ENCODE measurements at places on chromosomes 4 and X.
A peak's percentile ranks its signal among the peaks of the same experiment; 100 is the strongest.

- DNase-seq: no peak
Observed at GRCh38 chr4:91754716-91755115, 549.0 kb upstream of the GRID2 start.

DNA sequence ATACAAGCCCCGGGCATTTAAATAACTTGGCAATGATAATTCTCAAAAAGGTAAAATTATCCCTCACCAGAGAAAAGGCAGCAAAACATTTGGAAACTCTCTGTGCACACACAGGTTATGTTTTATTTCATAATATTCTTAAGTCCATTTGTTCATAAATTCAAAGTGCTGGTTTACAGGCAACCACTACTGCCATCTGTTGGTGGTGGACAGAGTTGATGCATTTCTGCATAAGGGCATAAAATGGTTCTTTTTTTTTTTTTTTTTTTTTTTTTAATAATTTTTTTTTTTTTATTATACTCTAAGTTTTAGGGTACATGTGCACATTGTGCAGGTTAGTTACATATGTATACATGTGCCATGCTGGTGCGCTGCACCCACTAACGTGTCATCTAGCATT is 31.5 kb upstream of the IL21 start:
- DNase-seq: peak; percentile 23

- no peak for DNase-seq
Observed at GRCh38 chr4:122065149-122065548, 87.0 kb upstream of the BLTP1 start.

GRCh38 chr4:140130677-140131076 is 23.3 kb downstream of the MAML3 start:
- no peak for DNase-seq

- DNase-seq: no peak
Observed at GRCh38 chr4:182231496-182231895, 11.7 kb upstream of the TENM3 start.

DNA sequence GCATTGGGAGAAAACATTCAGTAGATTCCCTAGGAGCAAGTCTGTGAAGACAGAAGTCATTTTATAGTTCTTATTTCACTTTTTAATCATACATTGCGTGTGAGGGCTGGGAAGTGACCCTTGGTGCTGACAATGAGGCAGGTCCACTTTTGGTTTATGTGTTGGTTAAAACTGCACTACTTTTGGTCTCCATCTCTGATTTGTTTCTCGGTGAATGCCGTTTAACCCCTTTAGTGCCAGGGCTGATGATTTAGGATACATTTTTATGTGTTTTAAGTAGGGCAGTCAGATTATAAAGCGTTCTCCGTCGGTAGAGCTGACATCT is 110.4 kb downstream of the AFF1 start:
- no peak for DNase-seq

- DNase-seq: no peak
Observed at GRCh38 chrX:36407836-36408235, 488.3 kb downstream of the CFAP47 start.

GRCh38 chrX:39550795-39551361 is 546.9 kb downstream of the BCOR start:
- no peak for DNase-seq

DNA sequence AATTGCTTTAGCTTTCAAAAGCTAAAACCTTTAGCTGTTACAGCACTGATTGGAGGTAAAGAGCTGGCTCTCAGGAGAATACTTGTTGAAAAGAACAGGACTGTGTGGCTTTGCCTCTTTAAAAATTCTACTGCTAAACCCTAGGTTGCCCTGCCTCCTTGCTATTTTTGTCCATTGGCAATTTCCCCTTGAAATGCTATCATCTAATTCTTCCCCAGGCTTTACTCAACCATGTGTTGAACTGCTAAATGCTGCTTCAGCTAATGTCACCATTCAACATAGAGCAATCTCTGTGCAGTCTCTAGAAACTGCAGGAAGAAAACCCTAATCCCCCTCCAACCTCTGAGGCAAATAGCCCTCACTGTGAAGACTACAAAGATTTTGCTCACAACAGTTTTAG is 203.7 kb upstream of the ARX start:
- DNase-seq: no peak

GRCh38 chr4:56704089-56704871 is 23.2 kb upstream of the HOPX start:
- DNase-seq: no peak

DNA sequence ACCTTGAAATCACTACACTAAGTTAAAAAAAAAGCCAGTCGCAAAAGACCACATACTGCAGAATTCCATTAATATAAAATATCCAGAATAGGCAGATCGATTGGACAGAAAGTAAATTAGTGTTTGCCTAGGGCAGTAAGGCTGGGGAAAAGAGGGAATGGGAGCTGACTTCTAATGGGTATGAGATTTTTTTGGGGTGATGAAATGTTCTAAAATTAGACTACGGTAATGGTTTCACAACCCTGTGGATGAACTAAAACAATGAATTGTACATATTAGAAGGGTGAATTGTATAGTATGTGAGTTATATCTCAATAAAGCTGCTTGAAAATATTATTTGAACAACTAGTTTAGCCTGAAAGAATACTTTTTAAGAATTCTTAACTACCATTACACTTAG is 6.7 kb upstream of the GPRIN3 start:
- no peak for DNase-seq

GRCh38 chrX:150146271-150146896 is 208.1 kb upstream of the EOLA2 start:
- DNase-seq: no peak

- DNase-seq: peak; percentile 31
Observed at GRCh38 chr4:15744016-15744545, 34.0 kb upstream of the CD38 start.

- no peak for DNase-seq
Observed at GRCh38 chrX:68731254-68731653, 83.8 kb downstream of the STARD8 start.

GRCh38 chr4:36141186-36141585 is 103.1 kb downstream of the ARAP2 start:
- DNase-seq: no peak

DNA sequence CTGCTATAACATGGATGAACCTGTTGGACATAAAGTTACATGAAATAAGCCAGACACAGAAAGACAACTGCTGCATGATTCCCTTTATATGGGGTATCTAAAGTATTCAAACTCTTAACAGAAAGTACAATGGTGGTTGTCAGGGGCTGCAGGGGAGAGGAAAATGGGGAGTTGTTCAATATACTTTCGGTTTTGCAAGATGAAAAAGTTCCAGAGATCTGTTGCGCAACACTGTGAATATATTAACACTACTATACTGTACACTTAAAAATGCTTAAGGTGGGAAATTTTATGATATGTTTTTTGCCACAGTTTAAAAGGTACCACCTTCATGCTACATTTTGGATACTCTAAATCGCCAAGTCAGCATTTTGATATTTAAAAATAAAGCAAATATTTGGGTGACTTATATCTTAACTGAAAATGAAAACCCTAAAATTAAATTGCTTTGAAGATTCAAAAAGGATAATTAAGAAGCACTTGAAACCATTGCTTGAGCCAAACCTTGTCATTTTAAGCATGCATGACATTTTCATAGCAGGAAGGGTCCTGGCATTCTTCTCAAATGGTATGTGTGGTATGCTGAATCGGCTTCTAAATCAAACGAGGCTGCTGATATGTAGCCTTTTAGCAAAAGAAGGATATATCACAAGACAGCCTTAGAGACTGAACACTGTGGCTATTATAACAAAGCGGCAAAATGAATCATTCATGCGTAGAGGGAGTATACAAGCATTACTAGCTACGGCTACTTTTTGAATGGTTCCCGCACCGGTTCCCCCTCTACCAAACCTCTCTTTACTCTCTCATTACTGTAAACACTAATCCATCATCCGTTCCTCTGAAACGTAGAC is 607.1 kb upstream of the DIPK2B start:
- no peak for DNase-seq

- DNase-seq: no peak
Observed at GRCh38 chr4:66741081-66741480, 804.2 kb downstream of the CENPC start.

DNA sequence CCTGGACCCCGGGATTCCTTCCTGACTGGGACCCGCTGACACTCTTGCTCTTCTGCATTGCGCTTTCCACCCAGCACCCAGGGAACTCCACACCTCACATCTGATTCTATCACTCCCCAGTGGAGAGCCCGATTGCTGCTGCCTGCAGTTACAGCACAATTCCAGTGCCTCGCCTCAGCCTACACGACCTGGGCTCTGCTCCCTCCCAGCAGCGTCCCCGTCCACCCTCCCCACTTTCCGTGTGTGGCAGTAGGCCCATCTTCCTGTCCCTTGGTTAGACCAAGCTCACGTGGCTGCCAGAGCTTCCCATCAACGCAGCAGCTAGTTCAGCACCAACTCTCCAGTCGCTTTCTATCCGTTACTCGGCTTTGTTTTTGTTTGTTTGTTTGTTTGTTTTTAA is 66.6 kb upstream of the SORBS2 start:
- DNase-seq: no peak

DNA sequence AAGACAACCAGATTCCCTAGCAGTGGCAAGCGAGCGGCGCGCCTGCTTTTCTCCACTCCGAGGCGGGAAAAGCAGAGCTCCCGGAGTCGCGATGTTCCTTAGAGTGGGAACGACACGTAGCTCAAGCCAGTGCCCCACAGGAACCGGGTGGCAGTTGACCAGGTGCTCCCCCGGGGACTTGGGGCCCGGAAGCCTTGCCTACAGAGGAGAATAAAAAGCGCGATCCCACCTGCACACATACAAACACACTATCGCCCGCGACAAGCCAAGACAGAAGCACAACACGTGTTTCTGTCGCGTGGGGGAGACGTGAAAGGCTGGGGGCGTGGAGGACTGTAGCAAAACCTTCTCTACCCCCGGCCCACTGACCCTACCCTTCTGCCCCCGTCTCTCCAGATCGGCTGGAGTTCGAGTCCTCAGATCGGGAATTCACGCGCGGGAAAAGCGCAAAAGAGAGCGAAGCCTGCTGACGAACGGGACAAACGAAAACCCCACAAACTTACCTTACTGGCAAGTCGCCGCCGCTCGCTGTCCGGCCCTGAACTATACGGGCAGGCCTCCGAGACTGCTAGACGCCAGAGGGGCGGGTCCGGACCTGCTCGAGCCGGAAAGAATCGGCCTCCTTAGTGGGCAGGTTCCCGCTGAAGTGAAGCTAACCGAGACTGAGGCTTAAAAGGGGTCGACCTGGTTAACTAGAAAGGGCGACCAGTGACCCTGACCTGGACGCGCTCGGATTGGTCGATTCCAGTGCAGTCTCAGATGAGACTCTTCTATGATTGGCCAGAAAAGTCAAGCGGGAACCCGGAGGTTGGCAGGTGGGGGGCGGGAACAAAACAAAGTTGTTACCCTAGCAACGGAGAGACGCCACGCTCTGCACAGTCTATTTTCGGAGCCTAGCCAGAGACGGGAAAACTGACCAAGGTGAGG is at the start of the genes DNAAF6 and NUP62CL:
Gene DNAAF6, plus strand, starts transcription at position 842 of the 927 bp plus-strand sequence. CDS start 6,265 bp downstream, outside the sequence.
Gene NUP62CL, minus strand, starts transcription at position 664 of the 927 bp plus-strand sequence. CDS start 31,287 bp downstream, outside the sequence.
- peak; percentile 76 for DNase-seq

DNA sequence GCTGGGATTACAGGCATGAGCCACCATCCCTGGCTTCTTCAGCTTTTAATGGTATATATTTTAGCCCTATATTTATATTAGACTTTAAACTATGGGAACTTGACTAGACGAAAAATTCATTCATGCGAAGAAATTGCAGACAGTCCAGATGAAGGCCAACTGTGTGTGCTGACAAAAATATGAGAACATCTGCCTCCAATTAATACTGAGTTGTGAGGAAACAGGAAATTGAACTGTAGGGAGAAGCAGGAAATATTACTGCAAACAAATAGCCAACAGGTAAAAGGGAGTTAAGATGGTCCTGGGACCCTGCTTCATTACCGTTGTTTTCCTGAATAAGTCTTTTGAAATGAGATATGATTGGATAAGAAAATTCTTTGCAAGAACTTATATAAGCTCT is 26.3 kb downstream of the MGARP start:
- DNase-seq: no peak

GRCh38 chr4:14083150-14083549 is 455.6 kb upstream of the BOD1L1 start:
- no peak for DNase-seq

GRCh38 chr4:114870987-114871386 is 242.4 kb downstream of the NDST4 start:
- DNase-seq: no peak

DNA sequence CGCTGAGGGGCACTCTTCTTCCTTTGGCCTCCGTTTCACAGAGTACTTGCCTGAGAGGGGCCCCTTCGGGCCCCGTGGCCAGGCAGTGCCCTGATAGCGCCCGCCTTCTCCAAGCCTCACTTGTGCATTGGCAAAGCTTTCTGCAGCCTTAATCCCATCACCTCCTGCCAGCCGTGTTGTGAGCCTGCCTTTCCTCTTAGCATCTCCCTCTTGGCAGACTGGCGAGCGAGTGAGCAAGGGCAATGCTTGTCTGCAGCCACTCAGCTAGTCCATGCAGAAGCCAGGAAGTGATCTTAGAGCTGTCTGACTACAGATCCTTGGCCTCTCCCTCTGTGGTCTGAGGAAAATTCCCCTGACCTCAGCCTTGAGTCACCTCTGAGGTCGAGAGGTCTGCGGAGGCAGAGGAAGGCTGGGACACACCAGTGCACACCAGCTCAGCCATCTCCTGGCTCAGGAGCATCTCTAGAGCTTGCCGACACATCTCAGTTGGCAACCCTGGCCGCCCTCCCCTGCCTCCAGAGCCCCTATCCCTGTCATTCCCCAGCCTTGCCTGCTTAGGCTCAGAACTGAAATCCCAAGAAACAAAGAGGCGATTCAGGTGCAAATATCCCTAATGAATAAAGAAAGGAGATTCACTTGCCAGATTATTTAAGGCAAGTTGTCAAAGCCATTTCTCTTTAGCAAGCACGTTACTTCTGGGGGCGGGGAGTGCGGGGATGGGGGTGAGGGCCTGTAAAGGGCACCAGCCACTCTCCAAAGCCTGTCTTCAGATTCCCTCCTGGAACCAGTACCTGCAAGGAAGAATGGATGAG is 143.5 kb upstream of the MAMLD1 start:
- DNase-seq: no peak

- DNase-seq: no peak
Observed at GRCh38 chr4:53986062-53986461, 78.3 kb downstream of the CHIC2 start.

- DNase-seq: no peak
Observed at GRCh38 chr4:79043138-79043537, 103.9 kb upstream of the PAQR3 start.

- DNase-seq: no peak
Observed at GRCh38 chr4:118557298-118557851, 127.8 kb upstream of the METTL14 start.

DNA sequence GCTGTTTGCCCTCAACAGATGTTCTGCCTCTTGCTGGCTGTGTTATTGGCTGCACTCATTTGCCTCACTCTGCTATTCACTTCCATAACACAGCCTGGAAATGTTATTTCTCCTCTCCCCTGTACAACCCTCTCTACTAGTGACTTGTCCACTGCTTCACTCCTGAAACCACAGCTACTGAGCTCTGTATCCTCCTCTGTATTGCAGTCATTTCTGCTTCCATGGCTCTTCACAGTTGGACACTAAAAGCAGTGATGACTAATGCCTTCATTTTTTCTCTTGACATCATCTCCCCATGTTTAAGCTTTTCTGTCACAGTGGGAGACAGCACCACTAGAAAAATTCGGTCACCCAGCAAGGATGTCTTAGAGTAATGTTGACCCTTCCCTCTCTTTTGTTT is 123.0 kb upstream of the PPP1R2C start:
- no peak for DNase-seq

GRCh38 chr4:182255441-182256190 is 12.4 kb downstream of the TENM3 start:
- no peak for DNase-seq

GRCh38 chr4:22077571-22077970 is 129.0 kb upstream of the KCNIP4 start:
- DNase-seq: no peak

- no peak for DNase-seq
Observed at GRCh38 chrX:20132666-20133065, 9.0 kb downstream of the EIF1AX start.
